ENCODE measurements at places on chromosomes 4 and X.

DNA sequence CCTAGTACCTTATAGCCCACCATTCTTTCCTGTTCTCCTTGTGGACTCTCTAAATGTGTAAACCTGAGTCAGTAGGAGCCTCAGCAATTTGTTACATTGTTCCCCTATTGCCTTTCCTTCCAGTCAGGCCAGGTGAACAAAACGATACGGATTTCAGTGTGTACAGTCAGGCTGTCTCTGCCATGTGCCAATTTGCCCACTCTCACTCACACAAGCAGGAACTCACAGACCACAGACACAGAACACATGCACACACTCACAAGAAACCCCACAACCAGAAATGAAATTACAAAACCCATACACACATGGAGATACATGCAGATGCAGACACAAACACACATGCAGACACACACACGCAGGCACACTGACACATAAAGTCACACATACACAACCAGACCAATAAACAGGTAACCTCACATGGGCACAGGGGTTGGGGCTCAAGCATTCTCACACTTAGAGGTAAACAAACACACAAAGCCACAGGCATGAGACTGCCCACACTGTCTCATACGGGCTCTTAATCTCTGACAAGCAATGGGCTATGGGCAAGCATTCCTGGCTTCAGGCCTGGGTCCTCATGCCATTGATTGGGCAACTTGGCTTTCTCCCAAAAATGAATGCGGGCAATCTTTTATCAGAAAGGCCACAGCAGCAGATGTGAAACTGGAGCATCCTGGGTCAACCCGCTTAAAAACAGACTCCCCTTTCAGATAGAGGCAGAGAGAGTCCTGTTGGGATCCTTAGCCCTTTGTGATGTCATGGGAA lies 68.7 kb downstream of the NBDY start:
- DNase-seq = no peak

DNA sequence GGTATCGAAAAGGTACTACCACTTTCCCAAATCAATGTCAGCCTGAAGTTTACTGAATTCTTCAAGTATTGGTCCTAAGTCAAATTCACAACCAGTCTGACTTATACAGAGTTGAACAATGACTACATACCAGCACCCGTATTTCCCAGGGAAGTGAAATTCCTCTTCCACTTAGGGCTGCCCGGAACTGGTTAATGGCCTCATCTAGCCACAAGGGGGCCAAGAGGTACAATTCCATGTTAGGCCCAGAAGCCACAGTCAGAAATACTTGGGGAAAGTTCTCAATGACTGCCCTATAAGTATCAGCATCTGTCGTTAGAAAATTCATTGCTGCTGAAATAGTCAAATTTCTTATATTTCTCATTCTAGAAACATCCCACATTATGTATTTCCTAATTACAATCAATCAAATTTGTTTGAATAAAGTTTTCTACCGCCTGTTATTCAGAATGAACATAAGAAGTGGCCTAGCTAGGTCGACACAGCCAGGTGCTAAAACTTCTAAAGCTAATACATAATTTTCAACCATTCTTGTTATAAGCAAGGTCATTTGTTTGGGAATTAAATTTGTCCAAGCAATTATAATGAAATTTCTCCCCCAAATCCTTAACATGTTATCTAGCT lies 5.6 kb upstream of the PCDH7 start:
- DNase-seq = peak; percentile 63

GRCh38 chrX:41468647-41469323 lies 21.6 kb downstream of the NYX start:
- DNase-seq = no peak

DNA sequence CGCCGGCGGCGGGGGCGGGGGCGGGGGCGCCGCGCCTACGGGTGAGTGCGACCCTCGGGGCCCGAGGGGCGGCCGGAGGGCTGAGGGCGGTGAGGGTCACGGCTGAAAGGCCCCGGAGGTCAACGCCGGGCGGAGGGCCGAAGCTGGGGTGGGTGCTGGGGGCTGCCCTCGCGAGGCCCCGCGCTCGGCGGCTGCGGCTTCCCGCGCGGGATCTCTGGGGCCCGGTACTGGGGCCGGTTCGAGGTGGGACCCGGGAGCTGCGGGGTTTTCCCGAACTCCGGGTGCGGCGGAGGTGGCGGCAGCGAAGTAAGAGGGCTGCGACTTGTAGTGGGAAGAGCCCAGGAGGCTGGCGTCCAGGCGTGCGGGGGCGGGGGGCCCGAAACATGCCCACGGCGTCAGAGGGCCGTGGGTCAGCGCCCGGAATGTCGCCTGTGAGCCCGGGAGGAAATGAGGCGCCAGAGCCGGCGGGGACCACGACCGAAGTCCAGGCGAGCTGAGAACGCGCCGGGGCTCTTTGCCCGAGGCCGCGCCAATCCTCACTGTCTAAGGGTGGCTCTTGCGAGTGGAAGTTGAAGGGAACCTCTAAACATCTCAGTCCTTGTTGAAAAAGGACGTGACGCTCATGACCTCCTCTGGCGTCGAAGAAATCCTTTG lies 407 bp downstream of the IL13RA1 start:
- no peak for DNase-seq

GRCh38 chr4:80613470-80613869 lies 277.9 kb downstream of the CFAP299 start:
- no peak for DNase-seq

GRCh38 chr4:6123541-6123940 lies 76.8 kb downstream of the JAKMIP1 start:
- no peak for DNase-seq

GRCh38 chr4:130648570-130648969 lies 1552.6 kb downstream of the C4orf33 start:
- DNase-seq = no peak

- DNase-seq = no peak
Measured at GRCh38 chr4:40192114-40193015, 4.5 kb upstream of the RHOH start.

- no peak for DNase-seq
Measured at GRCh38 chr4:27005905-27006590, 145.4 kb downstream of the STIM2 start.
